ENCODE measurements at places on chromosomes 2 and 18. TPM values are rescaled to one million over a fixed set of nuclear protein-coding genes. Genes with fewer than 3 reads are reported as not detected.

- no peaks in the 10 kb centered on the region for H3K27me3 ChIP-seq
- no peak overlapping the region for H3K4me3 ChIP-seq
- no peak for DNase-seq
- no peaks in the 10 kb centered on the region for H3K4me1 ChIP-seq
- H3K27ac ChIP-seq: no peak overlapping the region
Measured at GRCh38 chr2:133541376-133541775, 26.9 kb downstream of the NCKAP5 start.

GRCh38 chr18:2881088-2881839, 34.5 kb downstream of the EMILIN2 start:
- H3K4me1 ChIP-seq: peaks cover 9% of the 10 kb centered on the region
- no peak overlapping the region for H3K27ac ChIP-seq
- H3K36me3 ChIP-seq: no peaks in the 10 kb centered on the region
- no peak for DNase-seq
- no peaks in the 10 kb centered on the region for H3K27me3 ChIP-seq

DNA sequence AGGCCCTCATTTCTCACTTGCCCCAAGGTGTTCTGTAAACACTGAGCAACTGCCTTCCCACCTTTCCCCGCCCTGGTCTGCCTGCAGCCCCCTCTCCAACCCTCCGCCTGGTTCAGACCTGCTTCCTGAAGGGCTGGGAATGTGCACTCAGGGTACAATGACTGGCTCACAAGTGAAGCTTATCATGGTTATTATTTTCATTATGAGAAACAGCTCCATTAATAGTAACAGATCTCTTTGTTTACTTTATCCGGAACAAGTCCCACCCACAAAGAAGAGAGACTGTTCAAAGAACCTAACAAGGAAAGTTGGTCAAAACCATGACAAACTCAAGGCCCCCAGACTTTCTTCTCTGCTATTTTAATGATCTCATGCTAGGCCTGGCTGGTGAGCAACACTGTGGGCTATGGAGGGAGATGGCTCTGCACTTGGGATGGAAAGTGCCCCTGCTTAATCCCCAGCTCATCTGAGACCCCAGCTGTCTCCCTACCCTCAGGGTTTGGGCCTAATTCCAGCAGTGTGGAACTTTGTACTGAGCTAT, 36.7 kb downstream of the ARHGAP25 start:
- no peak overlapping the region for H3K4me3 ChIP-seq
- H3K36me3 ChIP-seq: no peaks in the 10 kb centered on the region
- H3K4me1 ChIP-seq: peaks cover 70% of the 10 kb centered on the region
- DNase-seq: no peak
- no peak overlapping the region for H3K27ac ChIP-seq

- no peaks in the 10 kb centered on the region for H3K4me1 ChIP-seq
- H3K36me3 ChIP-seq: no peaks in the 10 kb centered on the region
- DNase-seq: no peak
- H3K27me3 ChIP-seq: no peaks in the 10 kb centered on the region
- H3K27ac ChIP-seq: no peak overlapping the region
Measured at GRCh38 chr2:194925742-194926141, 731.3 kb upstream of the SLC39A10 start.

The HSPD1 gene
- total RNA-seq: 595 TPM

- DNase-seq: no peak
Measured at GRCh38 chr2:217685255-217685605, 317.6 kb downstream of the TNS1 start.

- no peak for DNase-seq
- H3K27ac ChIP-seq: no peak overlapping the region
- H3K4me1 ChIP-seq: peaks cover 16% of the 10 kb centered on the region
Measured at GRCh38 chr2:85394261-85394681, 15.9 kb downstream of the CAPG start.

The SULT1C3 gene
- total RNA-seq: not detected

- H3K4me3 ChIP-seq: no peak overlapping the region
- no peak overlapping the region for H3K27ac ChIP-seq
- DNase-seq: no peak
- no peaks in the 10 kb centered on the region for H3K36me3 ChIP-seq
Measured at GRCh38 chr2:10980886-10981425, 69.2 kb downstream of the KCNF1 start.

GRCh38 chr2:144117086-144117485, 402.8 kb downstream of the ZEB2 start:
- no peak overlapping the region for H3K4me3 ChIP-seq
- H3K36me3 ChIP-seq: no peaks in the 10 kb centered on the region
- no peaks in the 10 kb centered on the region for H3K4me1 ChIP-seq
- H3K27me3 ChIP-seq: no peaks in the 10 kb centered on the region
- no peak for DNase-seq

The NR4A2 gene
- 1.4 TPM for total RNA-seq

DNA sequence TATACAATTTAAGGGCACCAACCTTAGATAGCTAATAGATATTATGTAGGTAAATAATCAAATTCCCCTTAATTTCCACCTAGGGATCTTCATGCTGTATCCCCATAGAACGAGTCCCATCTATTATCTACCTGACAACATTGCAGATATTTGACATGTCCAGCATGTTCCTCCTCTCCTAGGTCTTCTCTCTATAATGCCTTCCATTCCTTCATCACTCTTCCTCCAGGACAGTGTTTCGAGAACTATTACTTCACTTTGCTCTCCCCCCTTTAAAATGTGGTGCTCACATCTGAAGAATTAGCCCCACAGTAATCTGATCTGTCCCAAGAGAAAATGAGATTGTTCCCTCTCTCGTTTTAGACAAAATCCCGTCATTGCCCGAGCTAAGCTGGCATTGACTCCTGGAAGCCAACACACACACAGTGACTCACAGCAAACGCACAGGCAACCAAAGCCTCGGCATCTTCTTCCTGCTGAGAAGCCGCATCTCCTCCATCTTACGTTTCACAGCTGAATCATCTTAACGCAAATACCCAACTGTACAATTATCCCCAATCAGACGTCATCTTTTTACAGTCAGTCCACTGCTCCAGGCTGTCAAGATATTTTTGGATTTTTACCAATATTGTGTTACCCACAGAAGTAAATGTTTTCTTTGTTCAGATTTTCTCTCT, 162.9 kb upstream of the AGAP1 start:
- no peaks in the 10 kb centered on the region for H3K36me3 ChIP-seq
- H3K27me3 ChIP-seq: no peaks in the 10 kb centered on the region
- H3K27ac ChIP-seq: no peak overlapping the region
- no peak for DNase-seq

GRCh38 chr2:104528101-104528500, 325.8 kb upstream of the POU3F3 start:
- H3K27ac ChIP-seq: no peak overlapping the region
- no peaks in the 10 kb centered on the region for H3K27me3 ChIP-seq
- no peaks in the 10 kb centered on the region for H3K36me3 ChIP-seq
- no peak overlapping the region for H3K4me3 ChIP-seq

DNA sequence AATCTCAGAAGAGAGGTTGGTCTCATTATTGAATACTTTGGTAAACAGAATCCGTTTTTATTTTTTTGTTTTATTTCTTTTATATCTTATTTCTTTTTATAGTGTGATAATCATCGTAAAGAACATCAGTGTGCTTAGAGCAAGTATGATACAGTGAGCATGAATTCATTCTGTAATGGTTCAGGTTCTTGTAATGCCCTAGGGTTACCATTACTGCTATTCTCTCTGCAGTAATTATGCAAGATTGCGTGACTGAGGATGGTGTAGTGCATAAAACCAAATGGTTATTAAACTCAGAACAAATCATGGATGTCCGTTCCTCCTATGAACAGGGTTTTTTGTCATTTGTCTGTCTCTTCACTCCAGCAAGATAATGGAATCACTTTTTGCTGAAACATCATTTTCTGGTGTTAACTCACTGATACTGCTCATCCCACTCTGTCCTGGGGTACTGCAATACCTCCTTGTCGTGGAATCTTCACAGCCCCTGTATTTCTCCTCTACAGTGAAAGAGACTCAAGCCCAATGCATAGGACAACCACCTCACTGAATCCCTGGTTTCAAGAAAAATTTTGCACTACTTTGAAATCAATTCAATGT, 274.8 kb upstream of the ST6GAL2 start:
- no peak for DNase-seq
- H3K27ac ChIP-seq: no peak overlapping the region
- no peak overlapping the region for H3K4me3 ChIP-seq
- H3K4me1 ChIP-seq: no peaks in the 10 kb centered on the region
- H3K36me3 ChIP-seq: no peaks in the 10 kb centered on the region

DNA sequence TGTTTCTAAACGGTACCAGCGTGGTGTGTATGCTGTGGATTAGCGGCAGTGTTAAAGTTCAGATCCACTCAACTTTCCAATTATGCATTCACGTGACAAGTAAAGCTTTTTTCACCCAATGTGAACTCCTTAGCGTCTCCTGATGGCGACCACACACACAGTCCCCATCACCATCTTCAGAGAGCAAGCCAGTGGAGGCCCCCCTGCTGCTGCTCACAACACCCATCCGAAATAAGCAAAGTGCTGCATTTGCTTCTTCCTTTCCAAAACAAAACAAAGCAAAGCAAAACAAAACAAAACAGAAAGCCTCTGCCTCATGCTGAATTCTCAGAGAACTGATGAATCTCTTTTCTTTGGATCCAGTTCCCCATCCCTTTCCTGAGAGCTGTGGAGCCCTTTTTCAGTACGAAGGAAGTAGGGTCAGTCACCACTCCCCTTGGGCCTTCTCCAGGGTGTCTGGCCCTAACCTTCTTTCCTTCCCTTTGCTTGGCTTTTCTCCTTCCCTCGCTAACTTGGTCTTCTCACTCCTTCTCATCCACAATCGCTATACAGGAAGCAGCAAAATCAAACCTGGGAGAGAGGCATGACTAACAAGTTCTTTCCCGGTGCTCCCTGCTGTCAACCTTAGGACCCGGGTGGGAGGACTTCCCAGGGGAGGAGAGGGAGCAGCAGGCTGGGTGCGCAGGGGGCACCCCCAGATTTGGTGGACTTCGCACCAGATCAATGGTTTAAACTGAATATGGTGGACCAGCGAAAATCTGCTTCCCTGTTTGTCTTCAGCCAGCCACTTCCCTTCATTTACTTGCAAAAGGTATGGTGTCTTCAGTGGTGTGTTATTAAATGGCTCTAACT, 56.0 kb downstream of the NRP2 start:
- no peak for DNase-seq
- H3K36me3 ChIP-seq: no peaks in the 10 kb centered on the region
- H3K4me1 ChIP-seq: no peaks in the 10 kb centered on the region
- no peak overlapping the region for H3K27ac ChIP-seq
- H3K4me3 ChIP-seq: no peak overlapping the region

The ACMSD gene
- total RNA-seq: not detected

DNA sequence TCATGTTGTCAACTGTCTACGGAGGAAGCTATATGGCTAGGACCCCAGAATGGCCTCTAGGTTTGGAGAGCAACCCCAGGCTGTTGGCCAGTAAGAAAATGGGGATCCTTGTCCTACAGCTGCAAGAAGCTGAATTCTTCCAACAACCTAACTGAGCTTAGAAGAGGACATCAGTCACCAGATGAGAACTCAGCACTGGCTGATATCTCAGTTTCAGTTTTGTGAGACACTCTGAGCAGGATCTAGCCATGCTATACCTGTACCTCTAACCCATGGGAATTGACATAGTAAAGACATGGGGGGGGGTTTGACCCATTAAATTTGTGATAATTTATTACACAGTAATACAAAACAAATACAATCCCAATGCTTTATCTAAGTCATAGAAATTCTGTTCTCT, 312.5 kb downstream of the ERBB4 start:
- H3K27ac ChIP-seq: no peak overlapping the region
- H3K4me3 ChIP-seq: no peak overlapping the region
- no peak for DNase-seq
- H3K27me3 ChIP-seq: no peaks in the 10 kb centered on the region
- no peaks in the 10 kb centered on the region for H3K36me3 ChIP-seq
- no peaks in the 10 kb centered on the region for H3K4me1 ChIP-seq

- no peaks in the 10 kb centered on the region for H3K27me3 ChIP-seq
- no peak overlapping the region for H3K27ac ChIP-seq
- H3K4me3 ChIP-seq: no peak overlapping the region
- no peak for DNase-seq
Measured at GRCh38 chr18:13313006-13313686, 94.6 kb downstream of the LDLRAD4 start.

DNA sequence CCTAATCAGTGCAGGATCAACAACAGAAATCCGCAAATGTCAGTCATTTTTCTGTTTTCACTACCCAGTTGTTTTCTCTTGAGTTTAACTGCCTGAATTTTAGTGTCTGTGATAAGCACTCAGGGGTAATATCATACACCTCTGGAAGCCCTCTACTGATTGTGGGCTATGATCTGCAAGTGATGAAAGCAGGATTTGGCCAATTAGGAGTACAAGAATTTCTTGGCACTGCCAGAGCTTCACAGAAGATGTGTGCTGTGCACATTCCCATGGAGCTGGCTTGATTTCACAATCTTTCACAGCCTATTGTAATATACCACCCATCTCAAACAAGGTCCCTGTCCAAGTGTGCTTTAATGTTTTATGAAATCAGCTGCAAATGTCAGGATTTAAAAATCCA, 27.3 kb upstream of the TDRD15 start:
- DNase-seq: no peak
- no peaks in the 10 kb centered on the region for H3K4me1 ChIP-seq
- no peak overlapping the region for H3K27ac ChIP-seq
- no peak overlapping the region for H3K4me3 ChIP-seq

The COX5B gene
- 248 TPM for total RNA-seq

- no peak overlapping the region for H3K27ac ChIP-seq
- no peak overlapping the region for H3K4me3 ChIP-seq
- no peaks in the 10 kb centered on the region for H3K27me3 ChIP-seq
- no peak for DNase-seq
- no peaks in the 10 kb centered on the region for H3K4me1 ChIP-seq
Measured at GRCh38 chr2:159262226-159262625, 24.3 kb downstream of the WDSUB1 start.

DNA sequence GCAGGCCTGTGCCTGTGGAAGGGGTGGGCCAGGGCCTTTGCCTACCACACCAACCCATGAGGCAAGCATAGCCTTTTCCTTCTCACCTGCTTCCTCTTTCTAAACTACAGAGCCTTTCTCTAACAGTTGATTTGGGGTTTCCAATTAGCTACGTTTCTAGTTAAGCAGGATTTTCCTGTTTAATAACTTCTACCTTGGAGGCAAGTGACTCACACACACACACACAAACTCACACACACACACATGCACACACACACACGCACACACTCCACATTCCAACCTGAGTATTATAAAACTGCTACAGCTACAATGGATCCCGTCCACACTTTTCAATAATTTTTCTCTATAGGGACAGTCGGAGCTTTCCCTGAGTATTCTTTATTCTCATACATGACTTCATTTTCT, 84.9 kb downstream of the SOX11 start:
- no peaks in the 10 kb centered on the region for H3K4me1 ChIP-seq
- H3K4me3 ChIP-seq: no peak overlapping the region
- H3K36me3 ChIP-seq: no peaks in the 10 kb centered on the region
- H3K27me3 ChIP-seq: no peaks in the 10 kb centered on the region
- H3K27ac ChIP-seq: no peak overlapping the region

DNA sequence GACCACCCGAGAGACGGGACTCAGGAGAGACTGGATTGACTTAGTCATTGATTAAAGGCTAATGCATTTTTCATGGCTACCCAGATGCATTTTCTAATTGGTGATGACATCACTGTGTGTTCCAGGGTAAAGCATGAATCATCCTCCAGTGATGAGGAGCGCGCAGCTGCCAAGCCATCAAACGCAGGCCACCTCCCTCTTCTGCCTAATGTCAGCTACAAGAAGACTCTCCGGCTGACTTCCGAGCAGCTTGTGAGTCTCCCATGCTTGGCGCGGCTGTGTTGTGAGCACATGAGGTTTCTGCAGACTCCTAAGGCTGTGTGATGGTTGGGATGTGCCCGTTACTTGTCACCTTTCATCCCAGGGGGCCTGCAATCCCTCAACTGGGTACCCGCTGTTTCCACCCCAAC, 56.4 kb downstream of the LPIN1 start:
- no peak overlapping the region for H3K27ac ChIP-seq
- no peaks in the 10 kb centered on the region for H3K4me1 ChIP-seq
- no peak overlapping the region for H3K4me3 ChIP-seq
- no peaks in the 10 kb centered on the region for H3K27me3 ChIP-seq
